Hematopoietic multipotent progenitor cell treated with erythropoietin and hydrocortisone succinate and interleukin-3 and kit ligand, for 6 days (in vitro differentiated cells): ENCODE measurements at places on chromosomes 16 and 17.

- peak; percentile 88 for DNase-seq
Measured at GRCh38 chr16:30948667-30949649, at the start of gene ORAI3. ORAI3 (plus strand) TSS chr16:30949068; CDS start chr16:30949290, 222 bp downstream.

DNA sequence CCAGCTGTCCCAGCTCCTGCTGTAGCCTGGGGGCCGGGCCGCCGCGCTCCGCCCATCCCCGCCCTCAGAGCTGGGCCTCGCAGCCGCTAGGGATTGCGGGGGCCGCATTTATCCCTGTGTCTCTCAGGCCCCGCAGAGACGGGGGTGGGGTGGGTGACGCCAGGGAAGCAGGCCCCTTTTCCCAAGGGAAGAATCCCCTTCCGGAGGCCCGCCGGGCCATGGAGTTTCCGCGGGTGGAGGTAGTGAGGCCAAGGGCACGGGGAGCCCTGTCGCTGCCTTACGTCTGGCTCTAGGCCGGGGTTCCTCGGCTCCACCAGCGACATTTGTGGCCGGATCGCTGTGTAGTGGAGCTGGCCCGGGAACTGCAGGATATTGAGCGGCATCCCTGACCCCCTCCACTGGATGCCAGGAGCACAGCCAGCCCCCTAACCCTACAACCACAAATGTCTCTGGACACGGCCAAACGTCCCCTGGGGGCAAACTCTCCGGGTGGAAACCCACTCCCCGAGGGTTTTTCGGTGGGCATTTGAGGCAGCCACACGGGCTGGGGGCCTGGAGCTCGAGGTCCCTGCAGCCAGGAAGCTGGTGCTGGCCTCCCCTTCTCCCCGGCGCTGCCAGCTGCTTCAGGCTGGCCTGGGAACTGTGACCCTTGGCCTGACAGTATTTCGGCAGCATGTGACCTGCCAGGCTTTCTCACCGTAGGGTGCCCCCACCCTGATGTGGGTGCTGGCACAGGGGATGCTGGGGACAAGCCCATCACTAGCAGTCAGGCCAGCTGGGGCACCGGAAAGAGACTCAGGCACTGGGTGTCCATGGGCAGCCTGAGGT lies 12.0 kb upstream of the CD300A start:
- no peak for DNase-seq

- peak; percentile 14 for DNase-seq
Measured at GRCh38 chr17:19578545-19578944, 44.9 kb downstream of the SLC47A1 start.

DNA sequence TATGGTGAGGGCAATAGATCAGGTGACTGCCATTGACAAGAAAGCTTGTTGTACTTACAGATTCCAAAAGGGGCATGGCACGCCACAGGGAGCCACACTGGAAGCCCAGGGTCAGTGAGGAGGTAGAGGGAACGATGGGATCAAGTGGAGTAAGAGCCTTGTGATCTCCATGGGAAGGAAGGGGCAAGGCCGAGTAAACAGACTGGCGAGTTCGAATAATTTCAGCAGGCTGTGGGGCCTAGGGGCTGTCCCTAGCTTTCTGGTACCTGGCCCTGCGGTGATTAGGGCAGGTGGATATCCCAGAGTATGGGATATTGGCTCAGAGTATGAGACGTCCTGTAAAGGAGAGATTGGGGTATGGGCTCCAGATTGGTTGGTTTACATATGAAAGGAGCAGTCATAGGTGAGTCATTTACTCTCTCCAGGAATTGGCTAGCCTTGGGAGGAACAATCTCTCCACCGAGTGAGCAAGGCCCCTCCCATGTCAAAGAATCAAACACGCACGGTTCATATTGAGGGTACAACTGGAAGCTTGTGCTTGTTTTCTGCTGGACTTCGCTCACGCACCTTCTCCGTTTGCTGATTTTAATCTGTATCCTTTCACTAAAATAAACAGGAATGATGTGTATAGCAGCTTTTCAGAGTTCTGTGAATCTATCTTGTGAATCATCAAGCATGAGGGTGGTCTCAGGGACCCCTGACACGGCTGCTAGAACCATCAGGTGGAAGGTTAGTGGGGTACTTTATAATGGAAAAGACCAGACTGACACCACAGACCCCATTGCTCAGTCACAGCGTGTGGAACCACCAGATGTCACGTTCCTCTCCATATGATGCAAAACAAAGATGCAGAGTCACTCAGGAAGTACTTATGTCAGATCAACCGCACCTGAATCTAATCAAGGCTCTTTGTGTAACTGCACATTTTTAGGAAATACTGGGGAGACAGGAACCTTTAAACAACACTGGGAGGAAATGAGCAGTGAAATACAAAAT lies 27.9 kb downstream of the GABARAPL2 start:
- peak; percentile 71 for DNase-seq

DNA sequence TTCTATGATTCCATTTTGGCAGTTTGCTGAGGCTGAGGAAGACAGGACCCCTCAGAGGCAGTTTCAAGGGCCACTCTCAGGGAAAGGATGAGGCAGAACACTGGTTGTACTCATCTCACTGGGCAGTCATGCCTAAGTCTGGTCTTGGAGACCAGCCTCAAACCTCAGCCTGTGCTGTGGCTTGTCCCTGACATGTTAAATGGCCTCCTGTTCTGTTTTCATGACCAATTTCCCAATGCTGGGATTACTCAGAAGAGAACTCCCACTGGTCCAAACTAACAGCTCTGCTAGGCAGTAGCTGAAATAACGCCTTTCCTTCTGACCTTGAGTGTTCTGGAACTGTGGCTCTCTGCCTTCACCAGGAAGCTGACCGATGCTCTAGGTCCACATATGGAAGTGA lies 8.4 kb upstream of the SPDYE4 start:
- no peak for DNase-seq

GRCh38 chr17:79294459-79295071 lies 219.9 kb downstream of the ENGASE start:
- peak; percentile 68 for DNase-seq
